ENCODE measurements at places on chromosomes 2 and 18.

DNA sequence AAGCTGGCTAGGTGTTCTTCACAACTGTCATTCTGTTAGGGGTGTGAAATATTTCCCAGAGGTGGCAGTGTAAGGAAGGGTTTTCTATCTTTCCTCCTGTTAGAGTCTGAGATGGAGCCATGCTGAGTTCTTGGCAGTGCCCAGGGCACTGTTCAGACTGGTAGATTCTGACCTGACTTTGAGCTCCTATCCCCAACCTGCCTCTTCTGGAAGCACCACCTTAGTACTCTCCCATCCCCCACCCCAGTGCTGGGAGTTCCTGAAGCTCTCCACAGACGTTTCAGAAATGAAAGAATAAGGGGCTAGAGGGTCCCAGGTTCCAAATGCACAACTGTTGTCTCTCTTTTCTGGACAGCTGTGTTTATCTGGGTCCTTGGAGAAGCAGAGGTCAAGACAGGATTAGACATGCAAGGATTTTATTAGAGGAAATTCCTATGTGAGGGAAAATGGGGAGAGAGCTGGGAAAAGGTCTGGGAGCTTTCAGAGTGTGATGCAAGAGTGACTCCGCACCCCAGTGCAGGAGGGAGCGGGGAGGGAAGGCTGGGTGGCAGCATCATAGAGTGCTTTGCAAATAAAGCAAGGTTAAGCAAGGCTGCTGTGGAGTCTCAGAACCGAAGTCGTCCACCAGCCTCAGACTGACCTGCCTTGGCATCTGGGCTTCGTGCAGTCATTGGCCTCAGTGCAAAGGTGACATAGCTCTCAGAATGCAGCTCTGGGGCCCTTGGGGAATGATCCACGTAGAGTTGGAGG, 75.5 kb downstream of the SLC4A3 start:
- peak; percentile 50 for DNase-seq

DNA sequence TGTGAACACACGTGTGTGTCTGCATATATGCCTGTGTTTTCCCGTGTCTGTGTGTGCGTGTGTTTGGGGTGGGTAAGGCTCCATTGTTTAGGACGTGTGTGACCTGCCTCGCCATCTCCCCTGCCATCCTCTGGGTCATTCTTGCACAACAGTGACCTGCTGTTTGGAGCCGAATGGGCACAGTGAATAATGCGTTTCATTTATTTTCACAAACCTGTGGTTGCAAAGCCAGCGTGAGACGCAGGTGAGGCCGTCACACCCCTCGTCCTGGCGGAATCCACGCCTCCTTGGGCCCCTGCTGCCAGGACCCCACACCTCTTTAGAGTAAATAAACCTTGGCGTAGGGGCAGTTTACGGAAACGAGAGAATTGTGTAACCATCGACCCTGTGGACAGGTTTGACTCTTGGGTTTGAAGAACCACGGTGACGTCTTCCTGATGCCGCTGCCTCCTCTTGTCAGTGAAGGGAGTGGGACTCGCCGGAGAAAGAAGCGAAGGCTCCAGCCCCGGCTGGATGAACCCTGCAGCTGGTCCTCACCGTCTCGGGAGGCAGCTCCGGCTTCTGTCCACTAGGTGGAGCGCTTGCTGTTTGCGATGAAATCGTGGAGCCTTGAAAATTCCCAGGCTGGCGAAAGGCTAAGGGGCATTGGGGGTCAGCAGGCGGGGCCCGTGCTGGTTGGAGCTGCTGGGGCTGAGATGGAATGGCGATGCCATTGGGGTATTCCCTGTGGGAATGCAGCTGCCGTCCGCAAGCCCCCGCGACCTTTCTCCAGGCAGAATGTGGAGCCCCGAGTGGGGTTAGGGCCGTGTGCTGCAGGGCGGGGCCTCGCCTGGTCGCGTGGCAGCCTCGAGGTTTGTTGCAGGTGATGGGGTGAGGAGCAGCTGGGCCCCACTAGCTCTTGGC, 81.1 kb downstream of the RTP5 start:
- DNase-seq, result peak; percentile 88

DNA sequence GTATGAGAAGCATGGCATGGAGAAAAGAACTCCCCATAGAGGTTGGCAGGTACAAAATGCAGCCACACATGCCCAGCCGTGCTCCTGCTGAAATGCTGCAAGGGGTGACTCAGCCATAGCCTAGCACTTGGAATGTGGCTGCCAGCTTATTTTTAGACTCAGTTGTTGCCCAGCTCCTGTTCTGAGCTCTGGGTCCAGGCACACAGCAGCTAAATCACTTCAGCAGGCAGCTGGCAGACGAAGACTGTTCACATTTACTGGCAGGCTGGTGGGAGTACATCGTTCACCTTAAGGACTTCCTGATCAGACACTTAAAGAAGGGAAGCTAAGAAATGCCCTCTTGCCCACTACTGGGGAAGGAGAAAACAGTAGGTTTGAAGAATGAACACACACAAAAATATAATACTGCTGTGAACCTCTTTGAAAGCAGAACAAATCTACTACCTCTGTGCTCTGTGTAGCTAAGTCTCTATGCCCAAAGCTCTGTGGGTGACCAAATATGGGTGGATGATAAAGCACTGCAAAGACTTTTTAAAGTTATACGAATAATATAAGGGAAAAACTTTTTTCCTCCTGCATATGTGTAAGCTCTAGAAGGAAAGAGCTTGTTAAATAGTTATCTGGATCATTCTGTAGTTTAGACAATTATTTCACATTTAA, 146.1 kb downstream of the LNPK start:
- peak; percentile 68 for DNase-seq

GRCh38 chr2:126510356-126510755, 145.6 kb upstream of the GYPC start:
- DNase-seq, result no peak

DNA sequence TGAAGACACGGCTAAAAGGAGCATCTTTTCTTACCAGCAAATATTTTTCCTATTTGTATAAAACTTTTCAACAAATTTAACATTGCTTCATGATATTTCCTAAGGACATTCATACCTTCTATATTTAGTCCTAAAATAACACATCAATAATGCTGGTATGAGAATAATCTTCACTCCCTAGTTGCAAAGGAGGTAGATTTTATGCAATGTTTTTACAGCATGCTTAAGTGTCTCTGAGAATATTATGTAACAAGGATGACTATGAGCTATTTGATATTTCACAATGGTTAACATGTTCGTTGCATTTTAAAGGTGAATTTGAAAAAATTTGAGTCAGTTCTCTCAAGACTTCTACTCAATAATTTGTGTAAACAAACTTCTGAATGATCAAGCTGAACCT, 506.7 kb downstream of the NUP35 start:
- DNase-seq, result no peak

DNA sequence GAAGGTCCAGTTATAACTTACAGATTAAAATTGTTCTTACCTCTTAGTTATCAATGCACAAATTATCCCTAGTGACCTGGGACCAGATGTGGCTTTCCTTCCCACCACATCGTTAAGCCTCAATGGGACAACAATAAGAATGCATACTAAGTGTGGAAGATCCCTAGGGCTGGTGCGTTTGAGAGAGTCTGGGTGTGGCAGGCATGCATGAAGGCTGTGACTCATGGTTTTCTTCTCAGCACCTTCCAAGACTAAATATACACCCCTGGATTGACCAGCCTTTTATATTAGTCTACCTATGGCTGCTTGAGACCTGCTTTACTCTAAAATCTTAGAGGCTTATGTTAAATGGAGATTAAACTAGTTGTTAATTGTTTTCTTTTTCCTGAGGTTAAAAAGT, 261.7 kb upstream of the SLC14A2 start:
- peak; percentile 38 for DNase-seq

DNA sequence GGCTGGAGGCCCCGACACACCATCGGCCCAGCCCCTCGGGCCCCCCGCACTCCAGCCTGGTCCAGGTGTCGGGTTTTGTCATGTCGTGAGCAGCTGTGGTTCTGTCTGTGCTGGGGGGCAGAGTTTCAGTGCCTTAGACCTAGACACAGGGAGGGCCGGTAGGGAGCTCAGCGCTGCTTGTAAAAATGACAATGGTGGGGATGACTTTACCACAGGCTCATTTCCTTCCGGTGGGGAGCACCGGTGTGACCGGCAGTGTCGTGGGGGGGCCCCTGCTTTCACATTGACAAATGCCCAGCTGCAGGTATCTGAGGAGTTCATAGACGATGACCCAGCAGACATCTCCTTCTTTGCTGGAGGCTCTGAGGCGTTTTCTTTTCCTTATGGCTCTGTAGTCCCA, 66.9 kb downstream of the STK25 start:
- no peak for DNase-seq

DNA sequence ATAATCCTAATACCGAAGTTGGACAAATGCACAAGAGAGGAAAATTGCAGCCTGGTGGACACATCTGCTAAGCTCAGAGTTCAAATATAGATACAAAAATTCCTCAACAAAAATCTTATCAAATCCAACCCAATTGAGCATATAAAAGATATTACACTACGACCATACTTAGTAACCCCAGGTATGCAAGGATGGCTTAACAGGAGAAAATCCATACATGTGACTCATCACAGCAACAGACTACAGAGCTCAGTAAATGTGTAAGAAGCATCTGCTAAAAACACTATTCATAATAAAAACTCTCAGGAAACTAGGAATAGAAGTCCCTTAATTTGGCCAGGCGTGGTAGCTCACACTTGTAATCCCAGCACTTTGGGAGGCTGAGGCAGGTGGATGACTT, 28.3 kb downstream of the HS6ST1 start:
- DNase-seq, result no peak

- DNase-seq, result no peak
These were observed 66.7 kb upstream of the SH3BP4 start for GRCh38 chr2:234885118-234885517.

GRCh38 chr18:36623091-36623490, 205.7 kb downstream of the TPGS2 start:
- DNase-seq, result no peak
